A549 treated with CORT108297 at 1 μM for 4 hours (cell line): ENCODE measurements at places on chromosomes 6 and 20. TPM values are rescaled to one million over a fixed set of nuclear protein-coding genes. Genes with fewer than 3 reads are reported as not detected.

The C20orf141 gene
- total RNA-seq: 0.28 to 0.44 TPM (median 0.38 TPM) in 4 of 5 replicates, not detected in the other

The NKX2-4 gene
- 0.03 to 0.05 TPM (median 0.05 TPM) in 3 of 5 replicates, not detected in the others for total RNA-seq

The FOXQ1 gene
- total RNA-seq: 2.5 to 5.2 TPM (median 5.1 TPM) in 5 replicates

The PLA2G7 gene
- 0.06 TPM in 1 of 5 replicates, not detected in the others for total RNA-seq

The RAET1L gene
- total RNA-seq: 0.30 to 0.40 TPM (median 0.33 TPM) in 5 replicates

The HM13 gene
- total RNA-seq: 203 to 272 TPM (median 251 TPM) in 5 replicates

The TRIM40 gene
- not detected in 5 replicates for total RNA-seq
